ENCODE measurements at places on chromosomes 2 and 18.

DNA sequence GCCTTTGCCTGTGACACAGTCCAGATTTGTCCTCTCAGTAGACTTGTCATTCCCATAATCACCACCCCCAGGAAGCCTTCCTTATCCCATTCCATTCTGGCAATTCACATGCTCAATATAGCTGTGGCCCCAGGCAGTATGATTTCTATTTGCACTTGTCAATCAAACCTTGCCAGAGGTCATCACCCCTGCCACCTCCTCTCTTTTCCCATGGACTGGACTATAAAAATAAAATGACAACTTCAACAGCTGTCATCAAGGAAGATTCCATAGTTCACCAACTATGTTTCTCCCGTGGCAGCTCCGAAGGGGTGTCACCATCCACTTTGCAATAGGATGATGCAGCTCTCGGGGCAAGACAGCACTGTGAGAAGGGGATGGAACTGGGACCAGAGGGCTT lies 255.7 kb downstream of the CELF4 start:
- DNase-seq, result no peak

DNA sequence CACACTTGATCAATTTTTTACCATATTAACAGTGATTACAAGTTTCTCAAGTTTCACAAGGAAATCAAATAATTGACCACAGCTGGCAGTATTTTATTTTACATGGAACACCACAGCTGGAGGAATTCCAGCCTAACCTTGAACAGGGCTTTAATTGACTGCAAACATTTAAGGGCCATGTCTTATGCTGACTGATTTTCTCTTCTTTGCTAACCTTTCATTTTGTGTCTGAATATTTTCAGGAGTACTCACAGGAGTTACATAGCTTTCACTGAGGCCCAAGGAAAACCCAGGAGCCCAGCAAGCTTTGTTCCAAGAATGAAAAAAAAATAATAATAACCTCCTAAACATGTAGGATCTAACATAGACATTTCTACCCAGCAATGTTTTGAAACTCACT lies 49.6 kb downstream of the FRZB start:
- no peak for DNase-seq

DNA sequence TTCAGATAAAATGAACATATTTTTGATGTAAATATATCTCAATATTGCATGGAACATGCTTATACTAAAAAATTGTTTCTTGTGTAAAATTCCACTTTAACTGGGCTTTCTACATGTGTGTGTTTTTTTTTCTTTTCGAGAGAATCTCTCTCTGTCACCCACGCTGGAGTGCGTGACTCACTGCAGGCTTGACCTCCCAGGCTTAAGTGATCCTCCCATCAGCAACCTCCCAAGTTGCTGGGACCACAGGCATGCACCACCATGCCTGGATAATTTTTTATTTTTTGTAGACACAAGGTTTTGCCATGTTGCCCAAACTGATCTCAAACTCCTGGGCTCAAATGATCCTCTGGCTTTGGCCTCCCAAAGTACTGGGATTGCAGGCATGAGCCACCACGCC lies 254.6 kb downstream of the LOXHD1 start:
- no peak for DNase-seq

- DNase-seq, result no peak
These were observed 77.5 kb downstream of the TMEM200C start for GRCh38 chr18:5817816-5818215.

- DNase-seq, result no peak
These were observed 102.8 kb downstream of the PXDN start for GRCh38 chr2:1641523-1641922.

- DNase-seq, result no peak
These were observed 172.5 kb downstream of the MAIP1 start for GRCh38 chr2:200127848-200128247.

DNA sequence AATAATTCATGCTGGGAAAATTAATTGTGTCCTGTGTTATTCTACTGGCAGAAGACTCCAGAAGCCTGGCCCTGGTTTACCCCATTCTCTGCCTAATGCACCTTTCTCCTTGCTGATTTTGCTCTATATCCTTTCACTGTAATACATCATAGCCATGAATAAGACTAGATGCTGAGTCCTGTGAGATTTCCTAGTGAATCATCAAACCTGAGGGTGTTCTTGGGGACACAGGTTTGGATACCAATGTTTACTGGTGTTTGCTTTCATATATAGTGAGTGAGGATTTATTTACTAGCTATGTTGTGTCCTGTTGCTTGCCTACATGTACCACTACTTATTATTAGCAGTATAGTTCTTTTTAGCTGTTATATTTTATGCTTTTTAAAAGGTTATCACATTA lies 6.5 kb downstream of the METTL5 start:
- no peak for DNase-seq

GRCh38 chr2:3348767-3349166 lies 28.9 kb downstream of the EIPR1 start:
- no peak for DNase-seq

GRCh38 chr2:3956406-3956805 lies 253.0 kb downstream of the DCDC2C start:
- no peak for DNase-seq

DNA sequence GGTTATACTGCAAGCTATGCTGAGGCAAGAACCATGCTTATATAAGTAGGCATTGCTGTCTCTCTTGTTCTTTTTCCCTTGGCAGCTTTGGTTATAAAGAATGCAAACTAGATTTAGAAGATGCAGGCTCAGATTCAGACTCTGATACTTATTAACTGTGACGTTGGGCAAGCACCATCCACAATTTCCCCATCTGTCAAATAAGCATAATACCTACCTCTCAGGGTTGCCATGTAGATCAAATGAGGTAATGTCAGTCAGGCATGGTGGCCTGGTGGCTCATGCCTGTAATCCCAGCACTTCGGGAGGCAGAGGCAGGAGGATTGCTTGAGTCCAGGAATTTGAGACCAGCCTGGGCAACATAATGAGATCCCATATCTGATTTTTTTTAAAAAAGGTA lies 21.7 kb downstream of the ITGAV start:
- no peak for DNase-seq

DNA sequence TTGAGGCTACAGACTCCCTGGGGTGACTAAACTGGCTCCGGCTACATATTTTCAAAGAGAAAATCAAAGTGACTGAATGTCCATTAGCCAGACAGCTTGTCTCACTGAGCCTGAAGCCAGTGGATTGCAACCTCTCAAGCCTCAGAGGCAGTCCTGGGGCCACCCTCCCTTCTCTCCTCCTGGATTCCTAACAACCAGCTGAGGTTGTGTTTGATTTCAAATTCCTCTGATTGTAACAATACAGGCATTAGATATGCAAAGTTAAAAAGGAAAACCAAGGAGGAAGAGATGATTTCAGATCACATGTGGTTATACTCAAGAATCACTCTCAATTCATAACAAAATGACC lies 101.0 kb upstream of the LMAN1 start:
- no peak for DNase-seq

DNA sequence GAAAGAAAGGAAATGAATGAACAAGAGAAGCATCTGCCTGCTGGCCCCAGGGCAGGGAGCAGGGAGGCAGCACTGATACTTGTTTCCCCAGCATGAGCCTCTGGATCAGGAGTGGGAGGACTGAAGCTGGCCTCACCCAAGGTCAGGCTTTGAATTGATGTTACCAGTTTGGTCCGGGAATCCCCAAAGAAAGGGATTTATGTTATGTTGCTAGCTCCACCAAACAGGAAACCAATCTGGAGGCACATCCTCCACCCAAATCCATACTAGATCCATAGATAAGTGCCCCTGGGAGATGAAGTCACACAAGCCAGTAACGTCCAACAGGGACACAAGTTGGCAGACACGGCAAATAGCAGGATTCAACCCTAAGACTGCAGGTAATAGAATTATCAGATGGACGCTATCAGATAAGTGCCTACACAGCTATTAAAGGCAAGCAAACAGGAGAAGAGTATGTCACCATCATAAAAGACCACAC lies 85.9 kb downstream of the MTCL1 start:
- DNase-seq, result no peak

DNA sequence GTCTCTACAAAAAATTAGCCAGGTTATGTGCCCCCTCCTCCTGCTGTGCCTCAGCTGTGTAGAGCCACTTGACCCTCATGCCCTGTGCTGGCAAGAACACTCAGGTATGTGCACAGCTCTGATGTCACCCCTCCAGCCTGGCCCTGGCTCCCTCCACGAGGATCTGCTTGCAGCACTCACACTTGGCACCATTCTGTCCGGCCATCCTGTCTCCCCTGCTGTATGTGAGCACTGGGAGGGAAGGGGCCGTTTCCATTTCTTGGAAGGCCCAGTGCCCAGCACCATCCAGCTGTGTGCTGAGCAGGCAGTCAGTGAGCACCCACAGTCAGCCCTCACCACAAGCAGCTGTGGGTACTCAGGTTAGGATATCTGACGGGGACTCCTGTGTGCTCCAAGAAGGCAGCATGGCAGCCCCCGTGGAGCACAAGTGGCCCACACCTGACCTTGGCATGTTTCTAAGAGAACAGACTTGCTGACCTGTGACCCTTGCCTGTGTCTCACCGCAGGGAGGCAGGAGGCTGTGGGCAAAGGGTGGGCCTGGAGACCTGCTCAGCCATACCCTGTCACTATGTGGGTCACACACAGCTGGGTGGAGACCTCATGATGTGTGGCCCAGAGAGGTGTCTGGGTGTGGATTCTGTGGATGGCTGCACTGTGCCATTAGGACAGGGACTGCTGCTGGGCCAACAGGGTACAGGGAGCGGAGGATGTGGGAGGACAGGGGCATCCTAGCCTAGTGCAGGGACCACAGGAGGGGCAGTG lies 31.5 kb downstream of the USP34 start:
- DNase-seq, result no peak

- DNase-seq, result no peak
These were observed 29.4 kb downstream of the ZFP36L2 start for GRCh38 chr2:43196768-43197587.

DNA sequence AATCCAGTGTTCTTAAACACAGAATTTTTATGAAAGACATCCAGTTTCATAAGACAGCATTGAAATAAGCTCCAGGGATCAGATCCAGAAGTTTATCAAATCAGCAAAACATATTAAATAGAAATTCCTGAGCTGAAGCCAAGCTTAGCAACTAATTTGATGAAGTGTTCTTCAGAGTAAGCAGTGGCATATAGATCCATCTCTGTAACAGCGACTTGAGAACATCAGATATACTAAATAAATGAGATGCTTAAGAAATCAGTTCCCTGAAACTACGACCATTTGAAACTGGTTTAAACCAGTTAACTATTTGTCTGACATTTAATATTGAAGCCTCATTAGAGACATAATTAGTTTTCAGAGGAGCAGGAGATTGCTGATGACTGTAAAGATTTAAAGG lies 34.1 kb downstream of the PPP1R1C start:
- DNase-seq, result no peak

- no peak for DNase-seq
These were observed 633.9 kb upstream of the LRRTM1 start for GRCh38 chr2:80938463-80938862.

- no peak for DNase-seq
These were observed 84.9 kb upstream of the ZFP36L2 start for GRCh38 chr2:43311276-43311675.

- DNase-seq, result no peak
These were observed 36.3 kb downstream of the SLC35F5 start for GRCh38 chr2:113720167-113720566.

DNA sequence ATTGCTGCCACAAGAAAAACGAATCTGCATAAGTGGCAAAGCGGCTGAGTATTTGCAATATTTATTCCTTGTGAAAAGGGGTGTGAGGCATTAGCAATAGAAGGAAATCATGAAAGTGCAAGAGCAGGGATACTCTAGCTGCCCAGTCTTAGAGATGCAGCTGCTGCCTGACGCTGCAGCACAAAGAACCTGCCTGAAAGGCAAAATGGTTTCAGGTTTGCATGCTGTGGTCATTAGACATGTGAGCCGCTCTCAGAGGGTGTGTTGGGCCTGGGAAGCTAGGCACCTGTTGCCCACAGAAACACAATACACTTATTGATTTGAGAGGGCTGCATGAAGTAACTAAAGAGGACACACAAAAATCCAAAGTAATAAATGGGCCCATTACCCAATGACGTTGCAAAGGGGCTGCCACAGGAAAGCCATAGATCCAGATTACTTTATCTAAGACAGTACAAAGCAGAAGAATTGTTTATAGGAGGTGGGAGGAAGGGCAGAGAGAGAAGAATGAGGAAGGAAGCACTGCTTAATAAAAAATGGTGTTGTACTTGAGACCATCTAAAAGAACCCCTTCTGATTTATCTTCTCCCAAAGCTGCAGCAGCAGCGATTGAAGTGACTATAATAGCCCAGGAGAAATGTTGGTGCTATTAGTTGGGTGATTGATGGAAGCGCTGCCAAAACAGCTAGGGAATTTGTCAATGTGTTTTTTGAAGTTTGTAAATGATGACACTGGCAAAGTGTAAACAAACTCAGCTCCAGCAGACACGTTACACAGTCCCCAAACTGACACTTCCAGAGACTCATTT lies 492.4 kb upstream of the ACVR2A start:
- no peak for DNase-seq

GRCh38 chr2:72813841-72814240 lies 12.0 kb downstream of the EXOC6B start:
- DNase-seq, result no peak

DNA sequence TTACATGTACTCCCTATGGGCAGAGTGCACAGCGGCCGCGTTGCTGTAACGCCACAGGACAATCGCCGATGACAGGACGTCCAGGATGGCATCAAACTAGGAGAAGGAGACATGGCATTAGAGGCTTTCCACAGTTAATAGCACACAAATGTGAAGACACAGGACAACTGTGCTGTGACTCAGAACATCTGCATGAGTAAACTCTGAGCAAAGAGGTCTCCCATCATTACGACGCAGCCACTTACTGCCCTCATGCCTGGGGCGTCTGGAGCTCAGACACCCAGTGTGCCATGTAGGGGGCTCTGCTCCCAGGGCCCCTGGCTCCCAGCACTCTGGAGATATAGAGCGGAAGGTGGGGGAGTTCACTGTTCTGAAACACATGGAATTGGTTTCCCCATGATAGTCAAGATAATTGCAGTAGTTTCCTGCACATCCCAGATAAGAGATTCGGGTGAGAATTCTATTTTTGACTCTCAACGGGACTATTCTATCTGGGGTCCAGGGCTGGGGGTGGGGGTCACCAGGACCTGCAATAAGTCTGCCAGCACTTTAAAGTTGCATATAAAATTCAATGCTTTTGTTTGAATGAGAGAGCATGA lies 168.1 kb downstream of the TMEM163 start:
- no peak for DNase-seq

GRCh38 chr2:181848261-181848886 lies 43.2 kb upstream of the ITPRID2 start:
- no peak for DNase-seq

DNA sequence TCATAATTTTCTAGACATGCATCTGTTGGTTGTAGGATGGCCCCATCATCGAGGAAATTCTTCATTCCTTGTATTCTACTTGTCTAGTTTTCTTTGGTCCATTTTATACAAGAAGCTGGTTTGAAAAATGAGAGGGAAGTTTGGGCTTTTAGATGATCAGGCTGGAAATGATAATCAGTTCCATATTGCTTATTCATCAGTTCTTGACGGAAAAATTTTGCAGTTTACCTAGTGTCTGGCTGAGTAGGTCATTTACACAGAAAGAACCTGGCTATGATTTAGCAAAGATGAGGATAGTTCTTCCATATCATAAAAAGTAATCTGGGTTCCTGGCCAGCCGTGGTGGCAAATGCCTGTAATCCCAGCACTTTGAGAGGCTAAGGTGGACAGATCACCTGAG lies 374.9 kb downstream of the LRRTM1 start:
- DNase-seq, result no peak

GRCh38 chr2:200962811-200963123 lies 693 bp downstream of the ORC2 start:
- DNase-seq, result peak; percentile 3

- DNase-seq, result no peak
These were observed 169.7 kb upstream of the SATB2 start for GRCh38 chr2:199627417-199627816.

- no peak for DNase-seq
These were observed 23.7 kb downstream of the TIMM21 start for GRCh38 chr18:74171910-74172606.
